Iris pigment epithelial cell (primary cell): ENCODE measurements at places on chromosomes 6 and 20.

DNA sequence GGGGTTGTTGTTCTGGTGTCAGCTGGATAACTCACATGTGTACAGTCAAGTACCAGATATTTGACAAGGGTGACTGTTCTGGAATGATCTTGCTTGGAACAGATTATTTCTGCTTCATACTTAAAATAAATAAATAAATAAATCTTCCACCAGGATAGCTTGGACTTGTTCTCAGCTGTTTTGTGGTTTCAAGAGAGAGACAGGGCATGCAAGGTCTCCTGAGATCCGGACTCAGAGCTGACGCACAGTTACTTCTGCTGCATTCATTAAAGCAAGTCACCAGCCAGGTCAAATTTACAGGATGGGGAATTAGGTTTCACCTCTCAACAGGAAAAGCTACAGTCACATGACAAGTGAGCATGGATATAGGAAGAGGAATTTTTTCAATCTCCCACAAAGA lies 285.0 kb upstream of the SPTLC3 start:
- no peak for DNase-seq

DNA sequence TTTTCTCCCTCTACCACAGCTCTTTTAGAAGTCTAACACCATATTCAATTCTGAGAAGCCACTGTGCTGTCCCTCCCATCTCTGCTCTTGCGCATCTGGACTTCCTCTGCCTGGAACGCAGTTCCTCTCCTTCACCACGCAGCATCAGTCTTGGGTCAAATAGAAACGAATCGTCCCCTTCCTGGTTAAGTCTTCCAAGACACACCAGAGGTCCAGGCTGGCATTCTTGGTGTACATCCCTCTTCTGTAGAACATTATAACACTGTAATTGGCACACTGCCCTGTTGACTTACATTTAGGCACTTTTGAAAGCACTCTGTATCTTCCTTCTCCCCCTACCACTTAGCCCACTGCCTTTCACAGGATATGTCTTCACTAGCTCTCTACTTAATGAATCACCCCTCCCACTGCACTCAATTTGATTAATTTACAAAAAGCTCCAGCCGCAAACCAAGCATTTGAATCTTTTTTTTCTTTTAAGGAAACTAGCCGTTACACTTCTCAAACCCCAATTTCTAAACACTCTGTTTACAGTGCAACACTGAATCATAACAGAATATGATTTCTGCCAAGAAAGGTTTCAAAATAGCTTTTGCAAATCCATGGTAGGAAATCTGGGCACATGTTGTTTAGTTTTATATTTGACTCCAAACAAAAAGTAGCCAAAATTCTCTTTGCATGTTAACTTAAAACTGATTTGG lies 140.8 kb upstream of the CARMIL1 start:
- DNase-seq: peak; percentile 82

DNA sequence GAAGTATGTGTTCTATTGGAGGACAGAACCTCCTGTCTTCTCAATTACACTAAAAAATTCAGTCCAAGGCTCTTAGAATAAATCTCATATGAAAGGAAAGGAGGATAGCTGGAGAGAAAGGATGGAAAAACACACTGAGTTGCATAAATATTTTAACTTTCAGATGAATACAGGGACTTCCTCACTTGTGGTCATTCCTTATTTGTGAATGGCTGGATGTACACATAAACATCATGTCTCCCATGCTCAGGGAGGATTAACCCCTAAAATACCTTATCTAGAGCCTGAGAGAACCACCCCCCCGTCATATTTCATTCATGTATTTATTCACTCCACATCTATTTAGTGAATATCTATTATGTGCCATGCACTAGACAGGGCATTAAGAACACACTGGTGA lies 217.6 kb upstream of the CITED2 start:
- DNase-seq: no peak

GRCh38 chr20:5569021-5569420 lies 181.2 kb upstream of the SHLD1 start:
- DNase-seq: peak; percentile 50

DNA sequence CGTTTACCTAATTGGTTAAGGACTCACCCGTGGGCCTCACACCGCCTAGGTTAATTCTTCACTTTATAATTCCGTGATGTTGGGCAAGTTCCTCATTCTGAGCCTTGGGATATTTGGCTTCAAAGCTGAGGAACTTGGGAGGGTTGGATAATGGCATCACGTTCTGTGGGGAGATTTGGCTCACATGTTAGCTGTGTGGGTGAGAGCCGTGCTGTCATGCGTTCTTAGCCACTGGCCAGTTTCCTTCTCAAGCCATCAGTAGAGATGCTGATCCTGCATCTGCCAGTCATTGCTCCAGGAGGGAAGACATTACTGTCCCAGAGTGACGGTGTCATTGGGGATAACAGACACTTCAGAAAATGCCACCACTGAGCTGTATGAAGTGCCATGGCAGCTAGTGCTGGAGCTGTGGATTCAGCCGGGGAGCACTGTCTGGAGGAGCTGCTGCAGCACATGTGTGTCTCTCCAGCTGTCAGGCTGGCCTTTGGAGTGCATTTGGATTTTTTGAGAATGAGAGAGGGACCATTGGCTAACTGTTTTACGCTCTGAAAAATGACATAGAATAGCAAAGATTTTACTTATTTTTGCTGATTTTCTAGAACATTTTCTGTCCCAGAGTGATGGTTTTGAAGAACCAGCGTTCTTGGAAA lies 16.5 kb downstream of the IGF2R start:
- DNase-seq: no peak

- DNase-seq: no peak
Measured at GRCh38 chr6:33929575-33930288, 125.9 kb upstream of the MLN start.

- no peak for DNase-seq
Measured at GRCh38 chr6:44260451-44261297, 3.3 kb upstream of the SLC35B2 start.

- DNase-seq: no peak
Measured at GRCh38 chr20:38957235-38957876, 4.8 kb upstream of the DHX35 start.

GRCh38 chr20:52833901-52834300 lies 138.3 kb upstream of the TSHZ2 start:
- DNase-seq: no peak

- peak; percentile 25 for DNase-seq
Measured at GRCh38 chr6:113672491-113673149, 184.5 kb upstream of the MARCKS start.

GRCh38 chr6:41182069-41183034 lies 18.6 kb downstream of the TREML2 start:
- DNase-seq: peak; percentile 75

- no peak for DNase-seq
Measured at GRCh38 chr6:87082160-87082721, 12.7 kb downstream of the CGA start.

DNA sequence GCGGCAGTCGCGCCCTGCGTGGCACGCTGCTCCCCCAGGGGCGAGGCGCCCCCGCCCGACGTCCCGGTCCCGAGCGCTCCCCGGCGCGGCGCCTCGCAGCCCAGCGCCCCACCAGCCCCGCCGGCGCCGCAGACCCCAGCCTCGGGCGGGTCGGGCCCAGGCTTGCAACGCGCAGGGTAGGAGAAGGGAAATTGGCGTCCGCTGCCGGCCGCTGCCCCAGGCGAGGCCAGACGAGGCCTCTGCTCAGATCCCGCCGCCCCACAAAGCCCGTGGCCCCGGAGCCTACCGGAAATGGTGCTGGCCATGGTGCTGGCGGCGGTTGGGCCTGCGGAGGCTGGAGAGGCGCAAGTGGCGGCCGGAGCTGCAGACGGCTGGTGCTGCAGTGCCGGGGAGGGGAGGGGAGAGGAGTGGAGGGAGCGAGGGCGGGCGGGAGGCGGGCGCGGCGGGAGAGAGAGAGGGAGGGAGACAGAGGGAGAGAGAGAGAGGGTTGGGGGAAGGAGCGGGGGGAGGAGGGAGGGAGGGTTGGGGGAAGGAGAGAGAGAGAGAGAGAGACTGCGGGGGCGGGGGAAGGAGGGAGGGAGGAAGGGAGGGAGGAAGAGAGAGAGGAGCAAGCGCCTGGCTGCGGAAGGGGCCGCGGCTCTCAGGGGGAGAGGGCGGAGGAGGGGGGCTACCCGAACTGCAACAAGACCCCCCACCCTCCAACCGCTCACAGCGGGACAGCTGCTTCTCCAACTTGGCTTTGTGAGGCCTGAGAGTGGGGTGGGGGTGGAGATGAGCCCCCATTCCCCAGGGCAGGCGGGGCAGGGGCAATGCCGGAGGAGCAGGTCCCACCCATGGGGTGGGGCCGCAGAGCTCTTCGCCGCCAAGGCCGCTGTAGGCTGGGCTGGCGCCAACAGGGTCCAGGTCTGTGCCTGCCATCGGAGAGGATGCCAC lies at the start of gene STMN3:
Gene STMN3, minus strand, starts transcription at position 384 of the 933 bp plus-strand sequence. Its CDS starts 79 bp downstream, at position 305.
- DNase-seq: peak; percentile 92

DNA sequence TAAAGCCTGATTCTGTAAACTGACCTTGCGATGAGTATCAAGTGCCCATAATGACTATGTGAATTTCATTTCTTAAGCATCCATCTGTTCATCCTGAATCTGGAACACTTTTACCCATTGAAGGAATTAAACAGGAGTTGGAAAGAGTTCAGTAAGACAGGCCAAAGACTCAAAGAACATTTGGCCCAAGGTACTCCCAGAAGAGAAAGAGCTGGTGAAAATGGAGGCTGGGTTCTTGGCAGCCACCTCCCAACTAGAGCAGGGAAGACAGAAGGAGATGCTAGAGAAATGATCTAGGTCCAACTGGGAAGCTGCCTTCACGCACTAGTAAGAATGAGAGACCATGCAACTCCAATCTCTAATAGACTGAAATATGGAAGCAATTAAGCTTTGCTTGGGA lies 290.8 kb upstream of the RNF24 start:
- no peak for DNase-seq

DNA sequence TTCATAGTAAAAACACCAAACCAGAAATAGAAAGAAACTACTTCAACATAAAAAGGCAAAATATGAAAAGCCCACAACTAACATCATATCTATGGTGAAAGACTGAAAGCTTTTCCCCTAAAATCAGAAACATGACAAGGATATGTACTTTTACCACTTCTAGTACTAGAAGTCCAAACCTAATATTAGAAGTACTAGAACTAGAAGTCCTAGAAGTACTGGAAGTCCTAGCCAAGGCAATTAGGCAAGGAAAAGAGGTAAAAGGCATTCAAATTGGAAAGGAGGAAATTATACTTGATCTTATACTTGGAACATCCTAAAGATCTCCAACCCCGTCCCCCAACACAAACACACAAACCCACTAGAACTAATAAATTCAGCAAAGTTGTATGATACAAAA lies 74.9 kb downstream of the TASP1 start:
- DNase-seq: no peak

GRCh38 chr6:88867841-88868731 lies 95.3 kb downstream of the RNGTT start:
- peak; percentile 70 for DNase-seq

- DNase-seq: peak; percentile 45
Measured at GRCh38 chr6:101090281-101090680, 209.2 kb upstream of the ASCC3 start.

DNA sequence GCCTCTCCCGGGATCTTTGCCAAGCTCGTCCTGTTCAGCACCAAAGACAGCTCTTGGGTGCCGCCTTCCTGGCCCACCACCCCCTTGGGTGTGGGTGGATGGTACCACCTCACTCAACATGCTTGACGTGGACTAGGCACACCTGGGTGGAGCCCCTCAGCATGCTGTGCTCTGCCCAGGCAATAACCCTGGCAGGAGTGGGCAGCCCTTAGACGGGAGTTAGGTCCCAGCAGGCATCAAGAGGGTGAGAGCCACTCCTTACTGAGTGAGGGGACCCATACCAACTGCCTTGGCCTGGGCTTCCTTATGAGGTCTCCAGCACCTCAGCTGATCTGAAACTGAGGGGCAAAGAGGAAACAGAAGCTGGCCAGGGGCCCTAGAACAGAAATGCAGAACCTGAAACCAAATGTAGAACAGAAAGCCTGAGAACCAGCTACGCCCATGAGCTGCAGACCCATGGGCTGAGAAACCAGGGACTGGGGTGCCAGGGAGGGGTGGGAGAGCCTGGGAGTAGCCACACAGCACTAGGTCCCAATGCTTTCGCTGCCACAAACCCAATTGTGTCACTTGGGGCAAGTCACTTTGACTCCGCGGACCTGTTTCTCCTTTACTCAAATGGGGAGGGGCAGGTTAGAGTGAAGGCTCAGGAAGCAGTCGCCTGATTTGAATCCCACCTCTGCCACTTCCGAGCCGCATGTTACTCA lies 2.0 kb downstream of the FGD2 start:
- DNase-seq: no peak

GRCh38 chr6:85551264-85551663 lies 42.4 kb downstream of the SNX14 start:
- no peak for DNase-seq

- no peak for DNase-seq
Measured at GRCh38 chr6:109240370-109241084, 141.7 kb downstream of the CD164 start.

GRCh38 chr6:26025047-26025893 lies 62.0 kb upstream of the HFE start:
- peak; percentile 90 for DNase-seq
